Fibroblast of villous mesenchyme (primary cell): ENCODE measurements at places on chromosomes 13 and 19.

DNA sequence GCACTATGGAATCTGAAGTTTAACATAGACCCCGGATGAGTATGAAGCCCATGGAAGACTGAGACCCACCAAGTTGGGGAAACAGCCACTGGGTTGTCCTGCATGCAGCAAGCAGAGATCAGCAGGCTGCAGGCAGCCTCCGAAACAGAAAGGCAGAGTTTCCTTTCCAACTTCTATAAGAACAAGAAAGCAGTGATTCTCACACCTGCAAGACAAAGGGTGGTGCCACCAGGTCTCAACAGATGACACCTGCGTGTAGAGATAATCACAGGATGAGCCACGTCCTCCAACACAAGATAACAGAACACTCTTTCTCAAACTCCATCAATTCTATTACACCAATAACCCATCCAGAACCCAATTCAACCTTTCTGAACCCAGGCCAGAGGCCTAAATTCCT lies 457.9 kb downstream of the FOXO1 start:
- no peak for DNase-seq

DNA sequence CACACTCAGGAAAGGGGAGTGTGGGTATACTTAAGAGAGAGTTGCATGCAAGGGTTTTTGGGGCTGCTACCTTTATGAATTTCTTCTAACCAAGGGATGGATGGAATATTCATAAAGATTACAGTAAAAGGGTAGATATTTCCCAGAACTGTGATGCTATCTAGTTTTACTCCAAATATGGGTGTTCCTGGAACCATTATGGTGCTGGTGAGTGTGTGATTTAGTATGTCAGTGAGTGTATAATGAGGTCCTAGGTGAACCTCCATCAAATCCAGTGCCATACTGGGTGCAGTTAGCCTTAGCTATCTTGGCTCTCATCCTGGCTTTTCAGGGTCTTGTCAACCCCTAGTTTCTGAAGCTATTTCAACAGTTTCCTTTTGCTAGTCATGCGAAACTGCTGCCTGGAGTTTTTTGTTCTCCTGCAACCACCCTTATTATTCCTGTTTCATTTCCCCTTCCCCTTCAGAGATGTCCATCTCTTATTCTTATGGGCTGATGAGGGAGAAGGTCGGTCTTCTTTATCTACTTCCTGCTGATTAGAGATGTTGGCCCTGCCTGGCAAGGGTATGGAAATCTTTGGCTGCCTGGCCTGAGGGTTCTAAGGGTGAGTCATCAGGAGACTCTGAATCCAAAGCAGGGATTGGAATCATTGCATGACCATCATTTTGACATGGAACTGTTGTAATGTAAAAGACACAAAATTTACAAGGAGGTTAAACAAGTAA lies 202.3 kb downstream of the NBEA start:
- no peak for DNase-seq

DNA sequence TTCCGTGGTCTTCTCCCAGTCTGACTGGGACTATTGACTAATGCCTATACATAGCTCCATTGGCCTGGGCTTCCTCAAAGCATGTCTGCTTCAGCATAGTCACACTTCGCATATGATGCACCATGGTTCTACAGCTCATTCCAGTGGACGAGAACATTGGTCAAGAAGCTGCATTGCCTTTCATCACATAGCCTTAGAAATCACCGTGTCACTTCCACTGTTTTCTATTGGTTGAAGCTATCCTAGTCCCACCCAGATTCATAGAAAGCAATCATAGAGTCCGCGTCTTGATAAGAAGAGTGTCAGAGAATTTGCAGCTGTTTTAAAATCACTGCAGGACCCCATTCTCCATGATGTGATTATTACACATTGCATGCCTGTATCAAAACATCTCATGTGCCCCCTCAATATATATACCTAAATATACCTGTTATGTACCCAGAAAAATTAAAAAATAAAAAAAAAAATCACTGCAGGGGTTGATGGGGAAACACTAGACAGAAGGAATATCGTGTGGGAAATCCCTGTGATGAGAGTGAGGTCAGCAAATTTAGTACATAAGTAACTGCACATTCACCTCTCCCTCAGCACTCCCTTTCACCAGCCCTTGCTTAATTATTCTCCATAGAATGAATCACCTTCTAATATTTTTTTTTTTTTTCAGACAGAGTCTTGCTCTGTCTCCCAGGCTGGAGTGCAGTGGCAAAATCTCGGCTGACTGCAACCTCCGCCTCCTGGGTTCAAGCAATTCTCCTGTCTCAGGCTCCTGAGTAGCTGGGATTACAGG lies 2.2 kb upstream of the ARHGAP33 start:
- peak; percentile 14 for DNase-seq

DNA sequence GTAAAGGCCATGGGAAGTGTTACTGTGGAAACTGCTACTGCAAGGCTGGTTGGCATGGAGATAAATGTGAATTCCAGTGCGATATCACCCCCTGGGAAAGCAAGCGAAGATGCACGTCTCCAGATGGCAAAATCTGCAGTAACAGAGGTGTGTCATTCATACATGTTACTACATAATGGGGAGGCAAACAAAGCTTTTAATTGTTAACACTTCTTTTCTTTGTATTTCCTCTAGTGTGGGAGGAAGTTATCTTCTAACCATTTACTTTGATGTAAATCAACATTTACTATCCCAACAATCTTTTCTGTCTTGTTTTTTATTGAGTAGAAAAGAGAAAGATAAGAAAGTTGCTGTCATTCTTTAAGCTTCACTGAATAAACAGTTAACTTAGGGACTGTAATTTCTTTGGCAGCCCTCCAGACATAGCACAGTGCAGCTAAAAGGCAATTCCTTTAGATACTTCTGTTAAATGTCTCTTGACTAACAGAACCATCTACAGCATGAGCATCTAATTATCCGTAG lies 126.9 kb downstream of the ITGBL1 start:
- peak; percentile 85 for DNase-seq

- no peak for DNase-seq
Observed at GRCh38 chr19:4559569-4559968, at the start of gene SEMA6B. SEMA6B (minus strand) TSS chr19:4559684; CDS start chr19:4558457, 1,227 bp downstream.

GRCh38 chr19:18417250-18418028 lies 1.8 kb upstream of the SSBP4 start:
- peak; percentile 90 for DNase-seq

DNA sequence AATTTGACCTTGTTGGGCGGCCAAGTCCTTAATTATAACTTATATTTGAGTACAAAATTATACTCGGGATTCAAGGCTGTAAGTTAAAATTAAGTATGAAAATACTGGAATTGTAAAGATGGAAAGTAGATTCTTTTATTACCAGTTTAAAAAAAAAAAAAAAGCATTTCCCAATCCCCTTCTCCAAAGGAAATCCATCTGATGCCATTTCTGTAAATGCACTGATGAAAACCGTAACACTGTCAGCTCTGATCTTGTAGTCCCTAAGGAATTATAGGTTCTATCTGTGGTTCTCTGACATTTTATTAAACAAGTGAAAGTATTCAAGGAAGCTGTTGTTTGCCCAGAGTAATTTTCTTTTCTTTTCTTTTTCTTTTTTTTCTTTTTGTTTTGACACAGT lies 41.6 kb upstream of the HNRNPA1L2 start:
- DNase-seq, result peak; percentile 14

DNA sequence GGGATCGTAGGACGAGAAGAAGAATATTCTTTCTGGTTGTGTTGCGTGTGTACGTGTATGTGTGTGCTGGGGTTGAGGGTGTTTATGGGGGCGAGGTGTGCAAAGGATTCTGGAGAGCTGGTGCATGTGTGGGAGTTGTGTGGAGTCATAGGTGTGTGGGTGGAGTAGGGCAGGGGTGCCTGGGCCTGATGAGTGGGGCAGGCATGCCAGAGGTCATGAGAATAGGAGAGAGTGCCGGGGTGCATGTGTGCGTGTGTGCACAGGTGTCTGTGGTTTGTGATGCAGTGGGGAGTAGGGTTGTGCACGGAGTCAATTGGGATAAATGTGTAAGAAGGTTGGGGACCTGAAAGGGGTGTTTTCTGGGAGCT lies 649 bp downstream of the TMEM91 start:
- no peak for DNase-seq
